ENCODE measurements at places on chromosomes 1 and 21. TPM values are rescaled to one million over a fixed set of nuclear protein-coding genes. Genes with fewer than 3 reads are reported as not detected.
A peak's percentile ranks its signal among the peaks of the same experiment; 100 is the strongest.

- H3K4me3 ChIP-seq: no peak overlapping the region
- no peaks in the 10 kb centered on the region for H3K36me3 ChIP-seq
- H3K4me1 ChIP-seq: no peaks in the 10 kb centered on the region
- peaks cover 12% of the 10 kb centered on the region for H3K27me3 ChIP-seq
- H3K27ac ChIP-seq: no peak overlapping the region
Observed at GRCh38 chr1:2951856-2952255, 69.4 kb upstream of the ACTRT2 start.

- DNase-seq: no peak
- no peak overlapping the region for H3K27ac ChIP-seq
- H3K4me1 ChIP-seq: no peaks in the 10 kb centered on the region
- H3K4me3 ChIP-seq: no peak overlapping the region
- no peaks in the 10 kb centered on the region for H3K36me3 ChIP-seq
- peaks cover 5% of the 10 kb centered on the region for H3K27me3 ChIP-seq
Observed at GRCh38 chr1:33821291-33821690, 42.6 kb upstream of the HMGB4 start.

DNA sequence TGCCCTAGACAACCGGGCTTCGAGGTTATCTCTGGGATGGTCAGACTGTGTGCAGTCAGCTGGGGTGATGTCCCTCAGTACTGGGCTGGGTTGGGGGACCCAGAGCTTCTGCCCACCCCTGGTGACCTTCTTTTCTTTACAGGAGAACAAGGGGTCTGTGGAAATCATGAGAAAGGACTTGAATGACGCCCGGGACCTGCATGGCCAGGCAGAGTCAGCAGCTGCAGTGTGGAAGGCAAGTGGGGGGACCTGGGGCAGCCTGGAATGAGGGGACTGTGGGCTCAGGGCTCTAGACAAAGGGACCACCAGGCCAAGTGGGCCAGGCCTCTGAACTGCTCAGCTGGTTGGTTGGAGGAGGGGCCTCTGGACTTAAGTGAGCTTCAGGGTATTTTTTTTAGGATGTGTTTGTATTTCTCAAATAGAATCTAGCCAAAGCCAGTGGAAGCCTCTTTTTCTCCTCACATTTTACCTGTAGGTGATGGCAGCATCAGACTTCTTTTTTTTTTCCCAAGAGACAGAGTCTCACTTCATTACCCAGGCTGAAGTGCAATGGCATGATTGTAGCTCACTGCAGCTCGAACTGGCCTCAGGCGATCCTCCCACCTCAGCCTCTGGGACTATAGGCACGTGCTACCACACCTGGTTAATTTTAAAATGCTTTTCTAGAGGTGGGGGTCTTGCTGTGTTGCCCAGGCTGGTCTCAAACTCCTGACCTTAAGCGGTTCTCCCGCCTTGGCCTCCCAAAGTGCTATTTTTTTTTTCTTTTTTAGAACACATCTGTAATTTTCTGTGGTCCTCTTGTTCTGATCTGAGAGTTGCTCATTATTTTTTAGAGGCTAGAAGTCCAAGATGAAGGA lies 1.9 kb downstream of the RNF187 start:
- DNase-seq: no peak
- peak overlapping the region; percentile 86 for H3K4me3 ChIP-seq
- H3K36me3 ChIP-seq: peaks cover 2% of the 10 kb centered on the region
- no peaks in the 10 kb centered on the region for H3K27me3 ChIP-seq

DNA sequence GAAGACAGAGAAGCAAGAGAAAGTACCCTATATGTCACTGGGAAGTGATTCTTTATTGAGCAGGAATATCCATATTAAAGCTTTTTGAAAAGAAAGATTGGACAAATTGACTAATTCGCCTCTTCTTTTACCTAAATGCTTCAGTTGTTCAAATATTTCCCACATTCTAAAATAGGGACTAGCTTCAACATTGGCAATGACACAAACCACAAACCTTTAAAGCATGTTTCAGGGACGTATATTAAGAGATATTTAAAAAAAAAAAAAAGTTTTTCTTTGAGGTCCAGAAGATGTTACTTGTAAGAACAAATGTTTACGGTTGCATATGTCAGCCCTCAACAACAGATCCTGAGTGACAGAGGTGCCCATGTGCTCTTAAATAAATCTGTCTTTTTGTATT lies 235.0 kb upstream of the NFIA start:
- no peaks in the 10 kb centered on the region for H3K4me1 ChIP-seq
- DNase-seq: no peak
- H3K27me3 ChIP-seq: no peaks in the 10 kb centered on the region
- no peaks in the 10 kb centered on the region for H3K36me3 ChIP-seq

DNA sequence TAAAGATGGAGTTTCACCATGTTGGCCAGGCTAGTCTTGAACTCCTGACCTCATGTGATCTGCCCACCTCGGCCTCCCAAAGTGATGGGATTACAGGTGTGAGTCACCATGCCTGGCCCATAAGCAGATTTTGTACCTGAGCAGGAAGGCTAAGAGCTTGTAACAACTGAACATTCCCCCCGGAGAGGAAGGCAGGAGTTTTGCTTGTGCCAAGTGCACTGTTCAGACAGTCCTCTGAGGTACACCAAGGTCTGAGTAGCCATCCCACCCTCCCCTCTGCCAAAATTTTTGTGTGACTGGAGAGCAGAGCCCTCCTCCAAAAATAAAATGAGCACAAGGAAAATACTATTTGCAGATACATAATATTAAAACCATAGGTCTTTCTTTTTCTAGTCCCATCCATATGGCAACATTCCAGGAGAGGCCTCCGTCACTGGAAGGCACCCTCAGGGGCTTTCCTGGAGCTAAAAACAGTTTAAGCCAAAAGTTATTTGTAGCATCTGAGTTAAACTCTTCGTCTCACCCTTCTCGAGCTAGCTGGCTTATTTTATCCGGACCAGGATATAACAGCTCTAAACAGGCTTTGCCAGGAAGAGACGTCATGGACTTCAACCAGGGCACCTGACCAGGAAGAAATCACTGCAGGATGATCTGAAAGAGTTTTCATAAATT lies 27.2 kb downstream of the CAPN2 start:
- H3K27me3 ChIP-seq: no peaks in the 10 kb centered on the region
- no peak for DNase-seq
- 0 out of 2 replicates have a peak overlapping the region, but pooled peaks have one; percentile 19 for H3K27ac ChIP-seq
- no peak overlapping the region for H3K4me3 ChIP-seq

DNA sequence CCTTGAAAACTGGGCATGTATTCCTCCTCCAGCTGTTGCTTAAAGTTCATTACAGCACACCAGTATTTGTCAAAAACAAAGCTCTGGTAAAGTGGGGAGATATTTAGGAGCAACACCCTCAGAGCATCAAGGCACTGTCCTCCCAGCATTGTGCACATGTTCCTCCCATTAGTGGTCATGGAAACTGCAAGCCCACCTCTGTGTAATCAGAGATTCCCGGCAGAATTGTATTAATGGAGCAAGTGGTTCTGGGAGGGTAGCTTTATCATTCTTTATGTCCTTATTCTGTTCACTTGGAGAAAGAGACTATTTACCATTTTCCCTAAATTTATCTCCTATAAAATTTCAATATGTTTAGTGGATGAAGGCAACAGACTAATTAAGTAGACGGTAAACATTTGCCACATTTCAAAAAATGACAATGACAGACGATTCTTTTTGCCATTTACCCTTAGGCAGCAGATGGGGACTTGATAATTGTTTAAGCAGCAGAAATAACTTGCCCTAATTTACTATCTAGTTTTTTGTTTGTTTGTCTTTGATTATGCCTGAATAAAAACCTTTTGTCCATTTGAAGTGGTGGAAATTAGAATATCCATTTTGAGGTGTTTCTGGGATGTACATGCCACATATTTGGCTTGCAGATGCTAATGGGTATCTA lies 289.6 kb upstream of the ST6GALNAC5 start:
- no peak overlapping the region for H3K27ac ChIP-seq
- H3K4me1 ChIP-seq: no peaks in the 10 kb centered on the region
- H3K27me3 ChIP-seq: no peaks in the 10 kb centered on the region

GRCh38 chr1:67335411-67335810 lies 27.7 kb downstream of the IL12RB2 start:
- H3K4me3 ChIP-seq: no peak overlapping the region
- H3K4me1 ChIP-seq: no peaks in the 10 kb centered on the region
- no peak for DNase-seq
- H3K27me3 ChIP-seq: no peaks in the 10 kb centered on the region

DNA sequence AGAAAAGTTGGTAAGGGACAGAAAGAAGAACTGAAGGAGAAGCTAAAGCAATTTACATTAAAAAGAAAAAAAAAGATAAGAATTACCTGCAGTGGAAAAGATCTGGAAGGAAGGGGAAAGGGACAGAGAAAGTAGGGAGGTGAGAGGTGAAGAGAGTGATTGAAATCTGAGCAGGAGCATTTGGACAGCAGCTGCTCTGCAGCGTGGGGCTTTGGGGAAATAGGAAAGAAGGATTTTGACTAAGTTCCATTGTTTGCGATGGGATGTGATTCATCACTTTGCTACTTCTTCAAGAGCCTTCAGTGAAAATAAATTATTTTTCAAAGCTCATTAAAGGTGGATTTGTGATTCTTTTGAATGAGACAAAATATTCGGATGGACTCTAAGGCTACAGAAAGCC lies 26.1 kb upstream of the NMNAT2 start:
- no peaks in the 10 kb centered on the region for H3K4me1 ChIP-seq
- no peaks in the 10 kb centered on the region for H3K36me3 ChIP-seq
- no peak overlapping the region for H3K4me3 ChIP-seq
- peaks cover 2% of the 10 kb centered on the region for H3K27me3 ChIP-seq

GRCh38 chr21:35291973-35292627 lies 243.0 kb upstream of the RUNX1 start:
- no peaks in the 10 kb centered on the region for H3K4me1 ChIP-seq
- H3K36me3 ChIP-seq: no peaks in the 10 kb centered on the region
- no peak overlapping the region for H3K4me3 ChIP-seq

GRCh38 chr21:22020221-22020620 lies 1022.0 kb downstream of the NCAM2 start:
- H3K36me3 ChIP-seq: no peaks in the 10 kb centered on the region
- H3K27me3 ChIP-seq: no peaks in the 10 kb centered on the region
- no peak for DNase-seq
- no peak overlapping the region for H3K27ac ChIP-seq
- H3K4me1 ChIP-seq: no peaks in the 10 kb centered on the region

DNA sequence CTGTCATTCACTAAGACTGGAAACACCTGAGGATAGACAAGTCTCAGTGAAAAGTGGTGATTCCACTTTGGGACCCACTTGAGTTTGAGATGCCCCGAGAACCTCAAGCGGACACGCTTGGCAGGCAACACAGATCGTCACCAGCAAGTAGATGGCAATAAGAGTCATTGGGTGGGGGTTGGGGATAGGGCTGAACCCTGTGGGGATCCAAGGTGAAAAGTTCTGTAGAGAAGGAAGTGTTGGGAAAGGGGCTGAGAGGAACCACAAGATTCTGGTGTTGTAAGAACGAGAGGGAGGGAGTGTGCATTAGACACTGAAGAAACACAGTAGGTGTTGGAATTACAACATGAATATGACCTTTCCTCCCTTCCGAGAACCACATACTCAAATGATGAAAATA lies 45.4 kb upstream of the TDRD10 start:
- DNase-seq: no peak
- no peaks in the 10 kb centered on the region for H3K36me3 ChIP-seq
- no peaks in the 10 kb centered on the region for H3K27me3 ChIP-seq
- no peak overlapping the region for H3K4me3 ChIP-seq
- no peak overlapping the region for H3K27ac ChIP-seq

GRCh38 chr1:158564608-158565007 lies 5.8 kb downstream of the OR6P1 start:
- DNase-seq: no peak
- no peak overlapping the region for H3K27ac ChIP-seq
- H3K4me3 ChIP-seq: no peak overlapping the region
- no peaks in the 10 kb centered on the region for H3K36me3 ChIP-seq

GRCh38 chr1:97094247-97094972 lies 372.8 kb downstream of the PTBP2 start:
- H3K27ac ChIP-seq: no peak overlapping the region
- no peak overlapping the region for H3K4me3 ChIP-seq
- no peaks in the 10 kb centered on the region for H3K36me3 ChIP-seq
- no peaks in the 10 kb centered on the region for H3K4me1 ChIP-seq
- peak; percentile 5 for DNase-seq
- no peaks in the 10 kb centered on the region for H3K27me3 ChIP-seq

DNA sequence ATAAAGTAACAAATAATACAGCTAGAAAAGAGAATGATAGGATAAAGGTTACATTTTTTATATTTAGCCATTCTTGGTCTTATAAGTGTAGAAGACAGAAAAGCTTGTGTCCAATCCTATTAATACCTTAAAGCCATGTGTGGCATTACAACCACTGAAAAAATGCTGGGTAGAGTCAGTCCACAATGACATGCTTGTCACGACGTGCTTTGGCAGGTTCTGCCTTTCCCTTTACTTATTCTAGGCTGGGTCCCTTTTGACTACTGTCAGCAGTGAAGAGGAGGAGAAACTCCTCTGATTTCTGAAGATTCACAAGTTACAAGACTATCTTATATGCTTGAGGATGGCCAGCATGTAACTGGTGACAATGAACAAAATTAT lies 14.6 kb upstream of the AIM2 start:
- H3K4me1 ChIP-seq: no peaks in the 10 kb centered on the region
- H3K36me3 ChIP-seq: no peaks in the 10 kb centered on the region
- H3K27me3 ChIP-seq: no peaks in the 10 kb centered on the region
- no peak for DNase-seq

- H3K27ac ChIP-seq: no peak overlapping the region
- no peaks in the 10 kb centered on the region for H3K4me1 ChIP-seq
- no peak overlapping the region for H3K4me3 ChIP-seq
- DNase-seq: no peak
- no peaks in the 10 kb centered on the region for H3K27me3 ChIP-seq
Observed at GRCh38 chr21:43361493-43362296, 65.2 kb downstream of the SIK1 start.

- H3K27me3 ChIP-seq: no peaks in the 10 kb centered on the region
- H3K4me3 ChIP-seq: no peak overlapping the region
- H3K4me1 ChIP-seq: peaks cover 43% of the 10 kb centered on the region
- DNase-seq: no peak
- H3K27ac ChIP-seq: peak overlapping the region; percentile 68
Observed at GRCh38 chr1:51578383-51579109, 38.3 kb upstream of the OSBPL9 start.

DNA sequence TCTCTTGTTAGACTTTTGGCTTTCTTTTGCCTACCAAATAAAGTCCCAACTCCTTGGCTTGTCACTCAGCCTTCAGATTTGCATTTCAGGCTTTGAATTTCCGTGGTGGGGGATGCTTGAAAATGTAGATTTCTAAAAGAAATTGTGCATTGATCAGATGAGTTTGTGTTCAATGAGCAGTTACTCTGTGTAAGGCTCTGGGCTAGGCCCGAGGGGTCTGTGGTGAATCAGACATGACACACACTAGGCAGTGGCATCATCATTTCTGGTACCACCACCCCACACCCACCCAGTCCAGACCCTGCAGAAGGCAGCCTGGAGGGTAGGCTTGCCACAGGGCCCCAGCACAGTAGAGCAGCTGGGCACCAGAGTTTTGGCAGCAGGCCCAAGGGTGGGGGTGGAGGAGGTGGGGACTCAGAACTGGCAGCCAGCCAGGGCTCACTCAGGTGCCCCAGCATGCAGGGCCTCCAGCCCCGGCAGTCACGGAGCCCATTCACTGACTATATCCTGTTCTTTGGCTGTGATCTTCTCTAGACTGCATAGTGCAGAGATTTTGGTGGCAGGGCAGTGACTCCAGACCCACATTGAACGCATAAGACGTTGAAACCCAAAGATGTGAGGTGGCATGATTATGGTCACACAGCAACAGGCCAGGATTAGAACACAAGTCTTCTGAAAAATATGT lies 97.2 kb upstream of the ARTN start:
- no peak for DNase-seq
- H3K4me1 ChIP-seq: peaks cover 22% of the 10 kb centered on the region
- no peak overlapping the region for H3K4me3 ChIP-seq
- H3K27ac ChIP-seq: peak overlapping the region; percentile 73
- H3K36me3 ChIP-seq: no peaks in the 10 kb centered on the region

The NID1 gene
- 89.3 TPM for total RNA-seq

The FAM72A gene
- total RNA-seq: 29.2 TPM

The YRDC gene
- 24.0 TPM for total RNA-seq

The ACOT11 gene
- total RNA-seq: 1.9 TPM

The OR2M4 gene
- not detected for total RNA-seq

The SPRR3 gene
- total RNA-seq: not detected

The GBP6 gene
- not detected for total RNA-seq

The MACF1 gene
- total RNA-seq: 413 TPM
